Stimulated activated CD4-positive, alpha-beta T cell treated with anti-CD3 and anti-CD28 coated beads, Interleukin-4, amount 100 ng/mL, for 48 hours (primary cell): ENCODE measurements at places on chromosomes 4 and X.

- no peak for DNase-seq
These were observed 47.9 kb downstream of the DCAF8L1 start for GRCh38 chrX:27933361-27933760.

DNA sequence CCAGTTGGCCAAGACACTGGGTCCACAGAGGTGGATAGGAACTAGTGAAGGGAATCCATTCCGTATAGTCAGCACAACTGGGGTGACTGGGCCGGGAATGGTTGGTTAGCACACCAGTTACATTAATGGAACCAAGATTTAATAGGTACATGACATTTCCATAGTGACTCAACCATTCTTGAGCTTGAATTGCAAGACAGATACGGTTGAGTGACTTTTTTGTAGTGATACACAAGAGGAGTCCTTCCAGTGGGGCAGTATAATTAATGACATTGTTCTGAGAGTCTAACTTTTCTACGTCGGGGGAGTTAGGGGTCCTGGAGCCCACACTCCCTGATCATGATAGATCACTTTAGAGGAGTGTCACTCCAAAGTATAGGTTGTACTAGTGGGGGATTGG, 211.6 kb upstream of the CXCL13 start:
- no peak for DNase-seq

GRCh38 chr4:163380703-163381102, 37.0 kb downstream of the NPY5R start:
- no peak for DNase-seq

DNA sequence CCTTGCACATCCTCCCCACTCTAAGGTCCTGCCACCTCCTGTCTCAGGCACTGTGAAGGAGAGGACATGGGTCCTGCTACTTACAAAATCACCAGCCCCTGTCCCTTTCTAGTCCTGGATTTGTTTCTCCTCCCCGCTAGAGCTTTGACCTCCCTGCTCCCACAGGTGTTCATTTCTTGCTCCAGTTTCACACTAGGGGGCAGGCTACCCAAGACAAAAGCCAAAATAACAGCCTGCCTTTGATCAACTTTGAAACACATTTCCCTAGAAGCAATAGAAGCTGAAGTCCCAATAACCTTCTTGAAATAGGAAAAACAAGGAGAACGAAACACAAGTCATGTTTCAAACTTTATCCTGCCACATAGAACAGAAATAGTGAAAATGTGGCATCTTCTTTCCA, 164.4 kb downstream of the QDPR start:
- peak; percentile 5 for DNase-seq

GRCh38 chr4:184807256-184807655, 18.5 kb downstream of the ACSL1 start:
- DNase-seq: no peak

DNA sequence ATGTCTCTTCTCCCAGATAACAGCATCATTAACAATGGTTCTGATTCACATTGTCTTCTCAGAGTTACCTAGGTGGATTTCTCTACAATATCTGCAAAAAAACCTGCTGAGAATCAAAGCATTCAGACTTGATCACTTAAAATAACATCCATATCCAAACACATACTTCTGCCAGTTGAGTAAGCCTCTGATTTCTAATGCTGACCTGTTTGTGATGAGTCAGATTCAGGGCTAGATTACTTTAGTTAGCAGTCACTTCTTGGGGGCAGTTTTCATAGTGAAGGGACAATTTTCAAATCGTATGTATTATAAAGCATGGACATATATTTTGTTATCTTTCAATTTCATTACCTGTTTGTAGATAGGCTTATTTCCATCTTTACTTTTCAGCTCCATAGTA, 35.5 kb downstream of the CCNI start:
- DNase-seq: no peak
